IMR-90 (cell line): ENCODE measurements at places on chromosomes 2 and 18. TPM values are rescaled to one million over a fixed set of nuclear protein-coding genes. Genes with fewer than 3 reads are reported as not detected.

The NIFK gene
- 19.5 and 47.8 TPM in 2 replicates for total RNA-seq

The GALNT5 gene
- 63.3 and 73.6 TPM in 2 replicates for total RNA-seq

The IFIH1 gene
- total RNA-seq: 1.4 and 2.2 TPM in 2 replicates

The ANKRD62 gene
- total RNA-seq: not detected in 2 replicates

The SLC9A2 gene
- not detected in 2 replicates for total RNA-seq

The C1QL2 gene
- not detected in 2 replicates for total RNA-seq

The GPR148 gene
- not detected in 2 replicates for total RNA-seq

The TAF1B gene
- 19.9 and 26.9 TPM in 2 replicates for total RNA-seq

The UGT1A4 gene
- not detected in 2 replicates for total RNA-seq

The CCDC68 gene
- total RNA-seq: 0.54 and 1.4 TPM in 2 replicates

The REG3A gene
- not detected in 2 replicates for total RNA-seq

The ARHGAP15 gene
- not detected in 2 replicates for total RNA-seq

The FBLN7 gene
- total RNA-seq: under 0.01 and 0.18 TPM in 2 replicates

The SLC19A3 gene
- total RNA-seq: under 0.01 TPM in 1 of 2 replicates, not detected in the other

The ACADL gene
- not detected in 2 replicates for total RNA-seq

The PEX13 gene
- 33.3 and 34.8 TPM in 2 replicates for total RNA-seq

The NLRC4 gene
- not detected in 2 replicates for total RNA-seq

The POTEJ gene
- total RNA-seq: not detected in 2 replicates

The SP100 gene
- total RNA-seq: 69.0 and 82.5 TPM in 2 replicates

The TWIST2 gene
- 9.3 and 14.7 TPM in 2 replicates for total RNA-seq

The VWA3B gene
- not detected in 2 replicates for total RNA-seq

The POTEC gene
- not detected in 2 replicates for total RNA-seq

The PNPT1 gene
- 14.3 and 22.2 TPM in 2 replicates for total RNA-seq

The MLPH gene
- 13.8 and 13.9 TPM in 2 replicates for total RNA-seq

The DSG3 gene
- total RNA-seq: not detected in 2 replicates

The PSMA8 gene
- not detected in 2 replicates for total RNA-seq

The UBR3 gene
- 33.9 and 51.9 TPM in 2 replicates for total RNA-seq

The POTEI gene
- not detected in 2 replicates for total RNA-seq

The PDE1A gene
- 0.83 and 0.90 TPM in 2 replicates for total RNA-seq

The GAREM1 gene
- total RNA-seq: 1.9 and 2.3 TPM in 2 replicates

The DSC3 gene
- under 0.01 TPM in 2 replicates for total RNA-seq

The OTOS gene
- total RNA-seq: not detected in 2 replicates

The CNDP1 gene
- not detected in 2 replicates for total RNA-seq

The RGPD3 gene
- total RNA-seq: 0.18 and 0.56 TPM in 2 replicates

The MAP3K19 gene
- total RNA-seq: not detected in 2 replicates

The GPR17 gene
- not detected in 2 replicates for total RNA-seq

The SULT1C4 gene
- total RNA-seq: 0.36 and 0.56 TPM in 2 replicates

The PRKAG3 gene
- not detected in 2 replicates for total RNA-seq

The ADNP2 gene
- total RNA-seq: 13.9 and 18.3 TPM in 2 replicates
